ENCODE measurements at places on chromosomes 6 and 20. TPM values are rescaled to one million over a fixed set of nuclear protein-coding genes. Genes with fewer than 3 reads are reported as not detected.

DNA sequence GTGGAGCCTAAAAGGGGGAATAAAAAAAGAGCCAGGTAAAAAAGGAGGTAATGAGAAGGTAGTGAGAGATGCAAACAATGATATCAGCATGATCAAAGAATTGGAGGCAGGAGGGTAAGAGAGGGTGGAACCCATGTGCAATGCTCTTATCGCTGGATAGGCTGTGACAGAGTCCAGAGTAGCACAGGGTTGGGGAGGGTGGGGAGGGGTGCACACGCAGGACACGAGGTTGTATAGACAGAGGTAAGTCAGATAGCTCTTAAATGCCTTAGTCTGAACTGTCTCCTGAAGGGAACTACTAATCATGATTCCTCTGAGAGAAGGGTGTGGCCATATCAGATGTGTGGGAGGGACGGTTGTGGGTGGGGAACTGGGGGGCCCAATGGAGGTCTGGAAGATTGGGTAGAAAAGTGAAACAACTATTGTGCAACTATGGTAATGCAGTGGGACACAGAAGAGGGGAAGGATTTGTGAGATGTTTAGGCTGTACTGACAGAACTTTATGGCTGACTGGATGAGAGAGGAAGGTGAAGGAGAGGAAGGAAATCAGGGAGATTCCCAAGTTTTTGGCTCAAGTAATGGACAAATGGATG, 354.8 kb downstream of the BTBD9 start:
- no peak for DNase-seq

GRCh38 chr6:109466212-109466923, 10.8 kb upstream of the MICAL1 start:
- no peak for DNase-seq

The PABPC1L gene
- 2.4 TPM for total RNA-seq

DNA sequence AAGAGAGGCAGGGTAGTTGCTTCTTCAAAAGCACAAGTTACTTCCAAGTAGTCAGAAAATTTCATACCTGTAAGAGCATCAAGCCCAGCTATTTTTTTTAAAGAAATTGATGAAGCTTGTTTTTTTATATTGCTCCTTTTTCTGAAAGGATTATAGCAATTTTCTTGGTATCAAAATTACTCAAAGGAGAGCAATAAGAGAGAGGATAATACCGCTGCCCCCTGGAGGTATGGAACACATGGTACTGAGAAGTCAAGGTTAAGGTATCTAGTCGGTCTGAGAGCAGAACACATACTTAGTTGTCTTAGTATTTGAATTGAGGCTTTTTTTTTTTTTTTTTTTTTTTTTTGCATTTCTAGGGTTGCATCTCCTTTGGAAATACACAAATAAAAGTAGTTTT, 59.4 kb downstream of the ADGRF5 start:
- DNase-seq = no peak

GRCh38 chr20:40489886-40490285, 199.2 kb downstream of the MAFB start:
- DNase-seq = no peak

DNA sequence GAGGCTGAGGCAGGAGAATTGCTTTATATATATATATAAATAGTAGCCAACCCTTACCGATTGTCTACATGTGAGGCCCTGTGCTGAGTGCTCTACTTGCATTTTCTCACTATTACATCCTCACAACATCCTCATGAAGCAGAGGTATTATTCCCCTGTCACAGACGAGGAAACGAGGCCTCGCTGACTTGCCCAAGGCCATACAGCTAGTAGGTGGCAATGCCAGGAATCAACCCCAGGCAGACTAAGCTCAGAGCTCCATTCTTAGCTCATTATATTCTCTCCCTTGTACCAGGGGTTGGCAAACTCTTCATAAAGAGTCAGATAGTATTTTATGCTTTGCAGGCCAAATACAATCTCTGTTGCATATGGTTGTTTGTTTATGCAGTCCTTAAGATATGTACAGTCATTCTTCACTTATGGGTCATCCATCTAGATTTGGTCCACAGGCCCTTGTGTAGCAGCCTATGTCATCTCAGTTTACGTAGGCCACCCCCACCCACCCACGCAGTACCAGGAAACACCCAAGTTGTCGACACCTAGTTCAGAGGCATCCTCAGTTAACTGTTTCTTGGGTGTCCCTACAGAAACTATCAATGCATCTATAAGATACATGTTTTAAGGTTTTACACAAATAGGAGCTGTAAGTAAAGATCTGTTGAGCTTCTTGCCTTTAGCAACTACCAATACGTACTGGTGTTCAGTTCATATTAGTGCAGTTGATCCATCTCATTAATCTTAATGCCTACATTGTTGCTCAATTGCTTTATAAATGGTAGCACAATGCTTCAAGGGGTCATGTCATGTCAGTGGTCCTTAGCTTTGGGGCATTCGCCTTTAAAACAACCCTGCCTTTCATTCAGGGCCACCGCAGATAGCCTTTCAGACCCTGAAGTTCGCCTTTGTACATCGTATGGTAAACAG, 3.0 kb downstream of the CASS4 start:
- no peak for DNase-seq

DNA sequence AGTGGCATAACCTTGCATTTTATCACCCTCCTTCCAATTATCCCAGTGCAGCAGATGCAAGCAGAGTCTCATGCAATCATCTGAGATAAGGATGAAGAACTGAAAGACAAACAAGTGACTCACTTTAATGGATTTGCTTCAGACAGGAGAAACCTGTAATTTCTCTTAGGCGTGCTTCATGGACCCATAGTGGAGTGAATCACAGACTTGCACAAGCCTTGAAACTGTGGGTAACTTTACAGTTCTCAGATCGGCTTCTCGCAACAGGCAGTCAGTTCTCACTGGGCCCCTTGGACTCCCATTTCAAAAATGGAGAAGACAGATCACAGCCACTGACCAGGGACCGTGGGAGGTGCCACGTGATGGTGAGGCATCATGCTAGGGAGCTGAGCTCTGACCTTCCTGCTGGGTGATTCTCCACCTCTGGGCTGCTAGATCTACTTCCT, at the start of gene ADGRF4:
Gene ADGRF4 (plus strand): TSS at position 239 of the 446 bp plus-strand sequence. CDS start 8,666 bp downstream, outside the sequence.
- DNase-seq = no peak

The AGPAT1 gene
- total RNA-seq = 43.0 TPM

The MICB gene
- 1.1 TPM for total RNA-seq

The SDC4 gene
- 77.4 TPM for total RNA-seq

- DNase-seq = peak; percentile 24
Measured at GRCh38 chr6:25318589-25318988, 39.4 kb downstream of the CARMIL1 start.

The EDEM2 gene
- 10.4 TPM for total RNA-seq

The POLR1C gene
- 14.7 TPM for total RNA-seq

The CYP24A1 gene
- total RNA-seq = not detected

The NNAT gene
- 0.33 TPM for total RNA-seq

- no peak for DNase-seq
Measured at GRCh38 chr6:54655162-54655561, 191.4 kb upstream of the FAM83B start.

DNA sequence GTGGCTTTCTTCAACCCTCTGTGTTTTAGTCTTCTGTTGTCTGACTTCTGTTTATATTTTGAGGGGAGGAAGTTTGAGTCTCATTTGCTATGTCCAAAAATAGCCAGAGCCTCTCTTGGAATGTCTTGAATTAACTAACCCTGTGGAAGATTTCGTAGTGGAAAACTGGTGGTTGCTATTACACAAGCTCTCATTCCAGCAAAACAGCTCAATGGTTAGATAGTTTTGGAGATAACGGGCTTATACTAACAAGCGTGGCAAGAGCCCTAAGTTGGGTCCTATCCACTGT, 1.6 kb downstream of the CCN2 start:
- DNase-seq = no peak

DNA sequence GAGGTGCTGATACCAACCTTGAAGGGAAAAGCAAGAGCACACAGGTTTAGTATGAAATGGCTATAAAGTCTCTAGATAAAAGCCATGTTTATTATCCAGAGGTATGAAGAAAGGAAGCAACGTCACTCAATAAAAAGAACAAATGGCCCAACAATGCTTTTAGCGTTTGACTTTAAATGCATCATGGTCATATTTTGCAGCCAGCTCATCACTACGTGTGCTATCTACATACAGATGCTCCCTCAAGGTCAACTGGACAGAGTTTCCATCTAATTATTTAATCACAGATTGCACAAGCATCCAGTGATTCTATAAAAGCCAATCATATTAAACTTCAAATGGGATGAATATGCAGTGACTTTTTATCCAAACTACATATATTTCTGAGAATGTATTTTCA, 127.6 kb upstream of the SYNDIG1 start:
- DNase-seq = no peak

The SLC22A16 gene
- total RNA-seq = not detected

- DNase-seq = no peak
Measured at GRCh38 chr20:36313476-36313875, 7.3 kb downstream of the DLGAP4 start.

GRCh38 chr20:41052742-41053419, 24.3 kb downstream of the TOP1 start:
- no peak for DNase-seq

- no peak for DNase-seq
Measured at GRCh38 chr6:107129370-107129925, 14.1 kb upstream of the BEND3 start.

DNA sequence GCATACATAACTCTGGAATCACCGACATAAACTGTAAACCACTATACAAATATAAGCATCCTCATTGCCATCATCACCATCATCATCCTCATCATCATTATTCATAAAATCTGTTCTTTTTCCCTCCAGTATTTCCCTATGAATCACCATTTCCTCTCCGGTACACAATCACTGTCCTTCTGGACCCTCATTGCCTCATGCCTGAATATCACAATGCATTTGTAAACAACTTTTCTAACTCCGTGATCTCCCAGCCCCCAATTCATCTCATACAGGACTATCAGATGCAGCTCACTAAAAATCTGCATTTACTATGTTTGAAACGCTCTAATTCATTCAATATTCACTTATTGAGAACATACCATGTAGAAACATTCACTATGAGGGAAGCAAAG, 339.7 kb downstream of the TBC1D32 start:
- DNase-seq = no peak

GRCh38 chr6:40247516-40248115, 313.4 kb upstream of the MOCS1 start:
- DNase-seq = no peak

DNA sequence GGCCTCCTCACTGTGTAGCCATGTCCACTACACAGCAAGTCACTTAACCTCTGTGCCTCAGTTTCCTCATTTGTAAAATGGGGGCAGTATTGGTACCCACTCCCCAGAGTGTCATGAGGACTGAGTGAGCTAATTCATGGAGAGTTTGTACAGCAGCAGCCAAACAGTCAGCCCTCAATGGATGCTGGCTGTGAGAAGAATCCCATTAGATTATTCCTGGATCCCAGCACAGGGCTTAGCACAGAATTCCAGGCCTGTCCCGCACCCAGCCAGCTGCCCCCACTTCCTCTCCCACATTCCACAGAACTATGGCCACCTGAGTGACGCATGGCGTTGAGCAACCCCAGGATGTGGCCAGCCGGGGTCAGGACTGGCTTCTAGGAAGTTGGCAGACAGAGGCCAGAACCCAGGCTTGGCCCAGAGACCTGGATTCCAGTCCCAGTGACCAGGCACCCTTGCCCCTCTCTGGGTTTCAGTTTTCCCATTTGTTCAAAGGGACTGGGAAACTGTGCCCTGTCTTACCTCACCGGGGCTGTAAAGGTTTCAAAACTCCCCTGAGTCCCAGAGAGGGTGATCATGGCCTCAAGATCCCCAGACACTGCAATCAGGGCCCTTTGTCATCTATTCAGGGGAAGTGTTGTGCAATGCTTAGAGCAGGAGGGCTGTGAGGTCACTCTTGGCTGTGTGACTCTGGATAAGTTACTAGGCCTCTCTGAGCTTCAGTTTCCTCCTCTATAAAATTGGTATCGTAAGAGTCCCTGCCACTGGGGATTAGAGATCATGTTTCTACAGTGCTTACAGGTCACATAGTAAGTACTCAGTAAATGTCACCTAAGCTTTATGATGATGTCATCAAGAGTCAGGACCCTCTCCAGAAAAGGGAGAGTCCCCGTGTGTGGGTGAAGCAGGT, 3.0 kb upstream of the TGM2 start:
- peak; percentile 78 for DNase-seq

The HLA-DPA1 gene
- total RNA-seq = 28.8 TPM

The MAP7 gene
- total RNA-seq = 3.1 TPM

The RAET1L gene
- not detected for total RNA-seq

The HLA-DRB1 gene
- total RNA-seq = 26.4 TPM

GRCh38 chr6:90467546-90467945, 119.3 kb downstream of the MAP3K7 start:
- DNase-seq = no peak

- DNase-seq = no peak
Measured at GRCh38 chr6:42266538-42266937, 48.9 kb upstream of the MRPS10 start.

- no peak for DNase-seq
Measured at GRCh38 chr20:54100563-54100962, 30.2 kb upstream of the BCAS1 start.

The LY6G6D gene
- not detected for total RNA-seq

GRCh38 chr6:71395731-71396409, 107.3 kb downstream of the OGFRL1 start:
- no peak for DNase-seq

The FNDC11 gene
- 0.14 TPM for total RNA-seq

GRCh38 chr6:55198715-55199114, 24.4 kb downstream of the HCRTR2 start:
- DNase-seq = no peak

DNA sequence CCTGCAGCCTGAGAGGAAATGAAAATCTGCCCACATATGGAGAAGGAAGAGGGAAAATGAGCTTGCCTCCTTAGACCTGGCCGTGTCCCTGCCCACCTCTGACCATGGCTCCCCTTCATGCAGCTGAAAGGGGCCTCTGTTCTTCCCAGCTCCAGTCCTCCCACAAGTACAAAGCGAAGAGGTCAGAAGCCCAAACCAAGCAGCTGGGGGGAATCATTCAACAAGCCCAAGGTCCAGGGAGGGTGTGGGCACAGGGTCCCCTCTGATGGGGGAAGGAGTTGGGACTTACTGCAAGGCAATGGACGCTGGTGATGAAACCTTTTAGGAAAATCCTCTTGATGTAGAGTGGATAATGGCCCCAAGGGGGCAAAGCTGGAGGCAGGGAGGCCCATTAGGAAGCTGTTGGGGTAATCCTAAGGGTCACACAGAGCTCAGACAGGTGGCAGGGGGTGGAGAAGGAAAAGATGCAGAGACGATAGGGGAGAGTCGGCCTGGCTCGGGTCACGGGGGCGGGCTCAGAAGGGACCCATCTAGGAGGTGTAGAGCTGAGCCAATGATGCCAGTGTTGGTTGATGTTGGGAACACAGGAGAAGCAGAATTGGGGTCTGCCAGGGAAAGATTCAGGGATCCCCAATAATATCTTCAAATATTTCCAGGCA, 16.1 kb upstream of the GRM4 start:
- DNase-seq = no peak

- DNase-seq = no peak
Measured at GRCh38 chr6:49462071-49462470, 982 bp downstream of the MMUT start.

The CYP21A2 gene
- total RNA-seq = 0.41 TPM

DNA sequence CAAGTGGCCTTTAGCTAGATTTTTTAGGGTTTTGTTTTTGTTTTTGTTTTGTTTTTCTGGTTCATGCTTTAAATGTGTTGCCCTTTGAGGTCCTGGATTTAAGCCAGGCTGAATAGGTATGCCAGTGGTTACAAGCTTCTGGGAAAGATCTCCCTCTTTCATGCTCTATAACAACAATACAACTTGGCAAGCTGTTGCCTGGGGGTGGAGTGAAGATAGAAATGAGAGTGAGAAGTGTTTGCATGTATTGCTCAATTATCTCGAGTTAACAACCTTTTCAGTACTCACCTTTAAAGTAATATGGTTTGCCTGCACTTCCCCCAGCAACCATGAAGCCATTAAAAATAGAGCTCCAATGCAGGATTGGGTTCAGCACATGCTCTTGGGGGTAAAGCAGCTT, 19.2 kb upstream of the HAO1 start:
- DNase-seq = no peak

The RFX6 gene
- total RNA-seq = not detected

Measured in left ventricle myocardium inferior (tissue), 1 donor.